Astrocyte (in vitro differentiated cells and primary cell): ENCODE measurements at places on chromosomes 11 and 22. TPM values are rescaled to one million over a fixed set of nuclear protein-coding genes. Genes with fewer than 3 reads are reported as not detected.

- H3K27ac ChIP-seq = no peak overlapping the region
- no peaks in the 10 kb centered on the region for H3K27me3 ChIP-seq
- no peaks in the 10 kb centered on the region for H3K36me3 ChIP-seq
- H3K4me1 ChIP-seq = peaks cover 10% of the 10 kb centered on the region
- DNase-seq = peak; percentile 40
These were observed 33.6 kb downstream of the MAP6 start for GRCh38 chr11:75635066-75635862.

- no peaks in the 10 kb centered on the region for H3K27me3 ChIP-seq
- H3K4me1 ChIP-seq = no peaks in the 10 kb centered on the region
- DNase-seq = peak; percentile 66
- no peak overlapping the region for H3K4me3 ChIP-seq
- H3K27ac ChIP-seq = peak overlapping the region; percentile 66
These were observed 57.4 kb downstream of the CLMP start for GRCh38 chr11:123137431-123138224.

DNA sequence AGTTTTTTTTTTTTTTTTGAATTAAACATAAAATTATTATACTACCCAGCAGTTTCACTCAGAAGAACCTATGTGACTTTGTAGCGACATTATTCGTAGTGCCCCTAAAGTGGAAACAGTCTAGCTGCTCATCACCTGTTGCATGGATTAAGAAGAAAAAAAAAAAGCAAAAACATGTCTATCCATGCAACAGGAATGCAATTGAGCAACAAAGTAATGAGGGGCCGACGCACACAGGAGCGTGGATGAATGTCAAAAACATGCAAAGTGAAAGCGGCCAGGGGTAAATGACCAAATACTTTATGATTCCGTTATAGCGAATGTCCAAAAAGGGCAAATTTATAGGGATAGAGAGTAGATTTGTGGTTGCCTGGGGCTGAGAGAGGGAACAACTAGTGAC is 16.3 kb downstream of the MYO18B start:
- H3K4me1 ChIP-seq = peaks cover 30% of the 10 kb centered on the region
- H3K27ac ChIP-seq = no peak overlapping the region
- no peaks in the 10 kb centered on the region for H3K27me3 ChIP-seq

MS4A14 gene
- total RNA-seq = not detected in 2 replicates

DNA sequence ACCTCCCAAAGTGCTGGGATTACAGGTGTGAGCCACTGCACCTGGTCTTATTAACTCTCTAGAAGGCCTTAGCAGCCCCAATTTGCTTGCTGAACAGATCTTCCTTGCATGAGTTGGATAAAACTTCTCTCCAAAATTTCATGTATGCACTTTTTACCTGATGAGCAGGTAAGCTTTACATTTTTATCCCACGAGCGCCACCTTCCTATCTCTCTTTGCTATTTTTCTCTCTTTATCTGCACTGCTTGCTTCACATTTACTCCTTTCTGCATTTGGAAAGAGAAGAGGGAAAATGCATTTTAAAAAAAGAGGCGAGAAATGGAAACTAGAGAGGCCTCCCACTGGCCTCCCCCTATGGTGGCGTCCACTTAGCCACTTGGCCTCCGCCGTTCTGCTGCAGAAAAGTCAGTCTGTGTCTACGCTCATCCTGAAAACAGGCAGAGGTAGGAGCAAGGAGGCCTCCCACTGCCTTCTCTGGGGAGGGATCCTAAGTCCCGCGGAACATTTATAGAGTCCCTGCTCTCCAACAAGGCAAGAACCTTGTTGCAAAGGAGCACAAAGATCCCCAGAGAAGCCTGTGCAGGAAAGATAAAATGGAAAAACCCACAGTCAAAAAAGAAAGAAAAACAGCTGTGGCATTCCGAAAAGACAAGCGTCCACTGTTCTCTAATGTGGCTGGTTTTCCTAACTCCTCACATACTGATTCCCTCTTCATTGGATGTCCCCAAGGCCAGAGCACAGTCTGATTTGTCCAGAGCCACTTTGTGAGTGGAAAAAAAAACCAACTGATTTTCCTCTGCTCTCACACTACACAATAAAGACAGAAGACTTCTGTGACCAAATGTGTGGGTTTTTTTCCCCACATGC is 62.2 kb upstream of the INCENP start:
- no peaks in the 10 kb centered on the region for H3K4me1 ChIP-seq
- no peak overlapping the region for H3K4me3 ChIP-seq
- no peaks in the 10 kb centered on the region for H3K27me3 ChIP-seq
- no peak for DNase-seq

OR51B2 gene
- total RNA-seq = not detected in 2 replicates

DNA sequence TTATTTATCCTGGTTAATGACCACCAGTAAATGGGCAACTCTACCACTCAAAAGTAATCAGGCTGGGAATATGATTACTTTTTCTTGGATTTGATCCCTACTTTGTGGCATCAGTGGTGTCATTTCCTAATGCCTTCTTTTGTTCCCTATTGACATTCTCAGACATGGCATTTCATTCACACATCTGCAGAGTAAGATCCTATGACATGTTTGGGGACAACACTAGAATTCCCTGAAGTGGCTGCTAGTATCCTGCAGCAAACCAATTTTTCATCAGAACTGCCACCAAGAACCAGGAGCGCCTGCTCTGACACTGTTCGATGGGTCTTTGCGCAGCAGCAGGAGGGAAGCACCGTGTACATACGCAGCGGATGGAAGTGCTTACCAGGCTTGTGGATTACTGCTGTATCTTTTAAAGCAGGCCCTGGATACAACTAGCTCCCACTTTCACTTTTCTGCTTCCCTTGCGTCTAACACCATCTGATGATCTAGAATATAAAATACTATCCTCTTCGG is 97.7 kb downstream of the LARGE2 start:
- no peaks in the 10 kb centered on the region for H3K4me1 ChIP-seq
- DNase-seq = no peak
- no peaks in the 10 kb centered on the region for H3K36me3 ChIP-seq
- no peak overlapping the region for H3K27ac ChIP-seq
- no peak overlapping the region for H3K4me3 ChIP-seq
